ENCODE measurements at places on chromosomes 1 and 21. TPM values are rescaled to one million over a fixed set of nuclear protein-coding genes. Genes with fewer than 3 reads are reported as not detected.

The TENT5C gene
- 16.4 TPM for polyA plus RNA-seq

The KRTAP24-1 gene
- not detected for polyA plus RNA-seq

The CHI3L1 gene
- polyA plus RNA-seq = 0.90 TPM

The PEF1 gene
- 65.4 TPM for polyA plus RNA-seq

The ITLN1 gene
- polyA plus RNA-seq = 0.62 TPM

The TACSTD2 gene
- polyA plus RNA-seq = 8.5 TPM

The SCAMP3 gene
- polyA plus RNA-seq = 42.8 TPM

The TNFRSF9 gene
- 0.09 TPM for polyA plus RNA-seq

The TDRD5 gene
- 0.49 TPM for polyA plus RNA-seq

The PHLDA3 gene
- polyA plus RNA-seq = 13.5 TPM

The FOXO6 gene
- polyA plus RNA-seq = 1.3 TPM

The VWA5B1 gene
- polyA plus RNA-seq = 0.70 TPM

The SPATA17 gene
- polyA plus RNA-seq = 7.9 TPM

The PRAMEF33 gene
- polyA plus RNA-seq = not detected

The TFF3 gene
- 6.2 TPM for polyA plus RNA-seq
